PC-3 (cell line): ENCODE measurements at places on chromosomes 2 and 18. TPM values are rescaled to one million over a fixed set of nuclear protein-coding genes. Genes with fewer than 3 reads are reported as not detected.

- no peaks in the 10 kb centered on the region for H3K27me3 ChIP-seq
- H3K4me1 ChIP-seq: no peaks in the 10 kb centered on the region
- peaks cover 21% of the 10 kb centered on the region; the same call in 1 of the 2 replicates for H3K36me3 ChIP-seq
- H3K27ac ChIP-seq: no peak overlapping the region
These were observed 21.0 kb upstream of the SANBR start for GRCh38 chr2:61044636-61045035.

- H3K27me3 ChIP-seq: no peaks in the 10 kb centered on the region
- H3K4me3 ChIP-seq: no peak overlapping the region
- DNase-seq: no peak
- no peak overlapping the region for H3K27ac ChIP-seq
- 0 out of 2 replicates have a peak, but pooled peaks cover 6% of the 10 kb centered on the region for H3K4me1 ChIP-seq
These were observed 210.6 kb upstream of the EPAS1 start for GRCh38 chr2:46086578-46087070.

GRCh38 chr2:7956126-7956689, 725.6 kb upstream of the ID2 start:
- no peak overlapping the region for H3K27ac ChIP-seq
- no peaks in the 10 kb centered on the region for H3K36me3 ChIP-seq
- DNase-seq: no peak
- peaks cover 4% of the 10 kb centered on the region for H3K4me1 ChIP-seq
- no peak overlapping the region for H3K4me3 ChIP-seq

The LIMS2 gene
- total RNA-seq: 4.6 and 5.0 TPM in 2 replicates

DNA sequence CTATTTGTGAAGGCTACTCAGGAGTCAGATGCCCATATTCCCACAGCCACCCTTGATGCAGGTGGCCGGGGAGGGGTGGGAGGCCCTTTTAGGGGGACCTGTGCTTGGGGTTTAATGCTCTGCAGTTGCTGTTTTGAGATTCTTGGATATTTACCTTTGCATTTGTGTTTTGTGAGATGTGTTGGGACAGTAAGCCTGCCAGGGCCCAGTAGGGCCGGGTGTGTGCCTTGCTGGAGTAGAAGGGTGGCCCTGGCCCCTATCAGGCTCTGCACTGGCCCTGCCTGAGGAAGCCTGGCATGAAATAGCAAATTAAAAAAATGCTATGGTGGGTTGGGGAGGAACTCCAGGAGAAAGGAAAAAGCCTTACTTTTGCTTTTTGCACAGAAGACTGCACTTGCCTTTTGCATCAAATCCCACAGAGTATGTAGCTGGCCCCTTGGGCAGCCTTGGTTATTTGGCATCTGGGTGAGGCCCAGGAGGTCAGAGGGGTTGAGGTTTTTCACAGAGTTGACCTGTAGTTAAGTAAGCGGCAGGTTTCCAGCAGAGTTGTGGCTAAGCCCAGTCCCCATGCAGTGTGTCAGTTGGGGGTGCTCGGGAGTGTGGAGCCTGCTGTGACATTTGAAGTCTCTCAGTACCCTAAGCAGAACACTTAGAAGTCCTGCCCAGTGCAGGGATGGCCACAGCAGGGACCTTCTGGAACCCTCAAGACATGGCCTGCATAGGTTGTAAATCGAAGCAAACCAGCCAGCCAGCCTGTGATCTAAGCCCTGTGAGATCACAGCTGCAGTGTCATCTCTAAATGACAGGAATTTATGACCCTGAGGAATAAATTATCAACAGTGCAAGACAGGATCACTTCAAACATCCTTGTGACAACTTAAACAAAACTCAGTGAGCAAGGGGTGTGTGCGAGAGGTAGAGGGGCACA, 68.8 kb downstream of the SH3RF3 start:
- no peaks in the 10 kb centered on the region for H3K4me1 ChIP-seq
- H3K27me3 ChIP-seq: no peaks in the 10 kb centered on the region
- H3K36me3 ChIP-seq: no peaks in the 10 kb centered on the region

The KIAA2012 gene
- total RNA-seq: not detected in 2 replicates

DNA sequence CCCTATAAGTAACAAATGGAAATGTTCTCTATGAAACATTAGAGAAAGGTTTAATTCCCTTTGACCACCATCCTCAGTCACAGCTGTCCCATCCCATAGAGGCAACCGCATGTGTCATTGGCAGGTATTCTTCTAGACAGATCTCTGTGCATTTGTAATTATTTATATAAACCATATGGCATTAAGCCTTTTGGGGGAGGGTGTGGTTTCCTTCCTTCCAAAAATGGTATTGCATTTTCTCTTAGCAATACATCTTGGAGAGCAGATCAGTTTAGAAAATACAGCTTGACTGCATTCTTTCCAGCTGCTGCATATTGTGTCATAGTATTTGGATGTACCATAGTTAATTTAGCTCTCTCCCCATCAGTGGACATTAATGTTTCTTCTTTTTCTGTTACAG, 57.7 kb downstream of the LCLAT1 start:
- H3K4me1 ChIP-seq: no peaks in the 10 kb centered on the region
- no peak overlapping the region for H3K27ac ChIP-seq
- no peaks in the 10 kb centered on the region for H3K27me3 ChIP-seq

The SERPINB10 gene
- 0.69 TPM in 1 of 2 replicates, not detected in the other for total RNA-seq

- H3K4me1 ChIP-seq: no peaks in the 10 kb centered on the region
- no peaks in the 10 kb centered on the region for H3K27me3 ChIP-seq
- no peak for DNase-seq
- no peaks in the 10 kb centered on the region for H3K36me3 ChIP-seq
- no peak overlapping the region for H3K27ac ChIP-seq
These were observed 47.1 kb downstream of the CENPO start for GRCh38 chr2:24840164-24840869.

The RGPD5 gene
- total RNA-seq: 18.5 and 26.0 TPM in 2 replicates

The DSEL gene
- total RNA-seq: 17.2 and 19.0 TPM in 2 replicates

DNA sequence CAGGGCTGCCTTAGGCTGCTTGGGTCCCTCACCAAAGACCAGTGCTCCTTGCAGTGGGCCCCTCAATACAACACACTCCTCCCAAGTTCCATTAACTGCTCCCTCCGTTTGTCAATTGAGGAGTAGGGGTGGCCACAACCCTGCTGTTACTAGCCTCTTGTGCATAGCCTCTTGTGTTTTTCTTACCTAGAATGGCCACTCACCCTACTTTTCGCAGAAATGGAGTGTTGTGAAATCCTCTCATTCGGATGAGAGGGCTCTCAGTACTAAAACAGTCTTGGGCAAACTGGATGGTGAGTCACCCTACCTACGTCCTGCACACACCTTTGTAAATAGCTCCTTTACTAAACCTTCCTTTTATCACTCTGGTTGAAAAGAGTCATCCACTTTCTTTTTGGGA, 253.9 kb downstream of the OSR1 start:
- no peaks in the 10 kb centered on the region for H3K36me3 ChIP-seq
- DNase-seq: peak; percentile 92
- peak overlapping the region; percentile 79 for H3K27ac ChIP-seq
- H3K4me3 ChIP-seq: peak overlapping the region; percentile 34; the same call in 1 of the 2 replicates
- H3K27me3 ChIP-seq: no peaks in the 10 kb centered on the region

GRCh38 chr2:138336146-138336545, 165.4 kb upstream of the SPOPL start:
- H3K27ac ChIP-seq: no peak overlapping the region
- no peaks in the 10 kb centered on the region for H3K27me3 ChIP-seq
- H3K36me3 ChIP-seq: no peaks in the 10 kb centered on the region
- H3K4me3 ChIP-seq: no peak overlapping the region

- DNase-seq: no peak
- H3K36me3 ChIP-seq: no peaks in the 10 kb centered on the region
- no peak overlapping the region for H3K4me3 ChIP-seq
- no peaks in the 10 kb centered on the region for H3K27me3 ChIP-seq
These were observed 397.6 kb downstream of the FBXO15 start for GRCh38 chr18:73750052-73750451.

The CNDP2 gene
- 50.0 and 57.6 TPM in 2 replicates for total RNA-seq

The GPBAR1 gene
- total RNA-seq: 0.18 TPM in 1 of 2 replicates, not detected in the other

DNA sequence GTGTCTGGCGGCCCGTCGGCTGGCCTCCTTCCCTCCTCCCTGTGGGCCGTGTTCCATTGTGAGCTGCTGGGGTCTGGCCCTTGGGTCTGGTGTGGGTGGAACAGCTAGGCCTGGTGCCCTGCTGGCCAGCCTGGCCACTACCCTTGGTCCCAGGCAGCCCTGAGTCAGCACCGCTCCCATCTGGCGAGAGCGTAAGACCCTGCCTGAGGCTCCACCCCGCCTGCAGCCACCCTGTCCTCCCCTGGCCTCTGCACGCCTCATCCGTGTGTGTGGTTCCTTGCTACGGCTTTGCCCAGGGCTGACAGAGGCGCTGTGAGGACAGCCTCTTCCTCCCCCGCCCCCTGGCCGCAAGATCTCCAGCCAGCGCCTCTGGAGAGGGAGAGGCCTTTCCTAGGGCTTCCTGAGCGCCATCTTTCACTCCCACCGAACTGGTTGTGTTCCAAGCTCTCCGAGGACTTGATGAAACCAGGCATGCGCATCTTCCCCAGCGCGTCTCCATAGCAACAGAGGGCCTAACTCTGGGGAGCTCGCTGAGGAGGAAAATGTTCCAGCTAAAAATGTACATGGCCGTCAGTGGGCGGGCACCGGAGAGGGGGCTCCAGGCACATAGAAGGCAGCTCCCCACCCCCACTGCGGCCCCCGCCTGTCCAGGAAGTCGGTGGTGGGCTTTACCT, 83.0 kb downstream of the STPG4 start:
- H3K27ac ChIP-seq: peak overlapping the region; percentile 56
- peaks cover 54% of the 10 kb centered on the region for H3K4me1 ChIP-seq
- H3K36me3 ChIP-seq: no peaks in the 10 kb centered on the region
- no peak for DNase-seq
- no peak overlapping the region for H3K4me3 ChIP-seq

GRCh38 chr2:9095226-9095625, 91.7 kb upstream of the MBOAT2 start:
- no peak overlapping the region for H3K27ac ChIP-seq
- no peak overlapping the region for H3K4me3 ChIP-seq
- no peak for DNase-seq
- peaks cover 28% of the 10 kb centered on the region for H3K4me1 ChIP-seq

The C2orf78 gene
- total RNA-seq: not detected in 2 replicates

DNA sequence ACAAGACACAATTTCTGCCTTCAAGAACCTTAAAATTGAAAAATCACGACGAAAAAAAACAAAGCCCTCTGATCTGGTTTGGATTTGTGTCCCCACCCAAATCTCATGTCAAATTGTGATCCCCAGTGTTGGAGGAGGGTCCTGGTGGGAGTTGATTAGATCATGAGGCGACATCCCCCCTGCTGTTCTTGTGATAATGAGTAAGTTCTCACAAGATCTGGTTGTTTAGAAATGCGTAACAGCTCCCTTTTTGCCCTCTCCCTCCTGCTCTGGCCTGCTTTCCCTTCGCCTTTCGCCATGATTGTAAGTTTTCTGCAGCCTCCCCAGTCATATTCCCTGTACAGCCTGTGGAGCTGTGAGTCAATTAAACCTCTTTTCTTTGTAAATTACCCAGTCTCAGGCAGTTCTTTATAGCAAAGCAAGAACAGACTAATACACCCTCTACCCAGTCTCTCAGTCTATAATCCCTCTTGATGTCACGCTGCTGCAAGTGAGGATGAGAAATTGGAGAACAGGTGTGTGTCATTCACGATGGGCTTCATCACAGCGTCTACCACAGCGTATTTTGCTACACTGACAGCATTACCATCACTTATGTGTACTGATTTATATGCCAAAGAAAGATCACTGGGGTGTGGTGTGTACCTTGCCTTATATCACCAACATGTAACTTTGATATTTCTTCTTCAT, 330.7 kb downstream of the MTX2 start:
- H3K27ac ChIP-seq: no peak overlapping the region
- no peak overlapping the region for H3K4me3 ChIP-seq
- no peaks in the 10 kb centered on the region for H3K27me3 ChIP-seq
- DNase-seq: no peak
- no peaks in the 10 kb centered on the region for H3K36me3 ChIP-seq

GRCh38 chr2:88684519-88684918, 7.0 kb upstream of the RPIA start:
- no peak overlapping the region for H3K27ac ChIP-seq
- no peak overlapping the region for H3K4me3 ChIP-seq
- no peaks in the 10 kb centered on the region for H3K4me1 ChIP-seq
- no peak for DNase-seq
- no peaks in the 10 kb centered on the region for H3K27me3 ChIP-seq

DNA sequence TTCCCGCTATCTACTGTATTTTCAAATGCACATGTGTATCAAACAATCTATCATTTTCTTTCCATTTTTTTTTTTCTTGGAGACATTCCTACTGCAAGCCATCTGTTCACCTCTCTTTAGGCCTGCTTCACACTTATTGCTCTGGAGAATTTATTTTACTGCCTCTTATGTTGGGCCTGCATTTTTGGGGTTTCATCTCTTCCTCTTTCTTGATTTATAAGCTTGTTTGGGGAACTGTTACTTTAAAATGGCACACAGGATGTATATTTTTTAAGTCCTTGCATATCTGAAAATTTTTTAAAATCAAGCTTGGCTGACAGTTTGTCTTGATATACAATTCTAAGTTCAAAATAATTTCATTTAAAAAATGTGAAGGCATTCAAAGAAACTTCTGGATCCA, 3.5 kb upstream of the RAB27B start:
- peaks cover 52% of the 10 kb centered on the region for H3K4me1 ChIP-seq
- H3K27me3 ChIP-seq: no peaks in the 10 kb centered on the region
- H3K27ac ChIP-seq: no peak overlapping the region
- H3K4me3 ChIP-seq: no peak overlapping the region
- H3K36me3 ChIP-seq: no peaks in the 10 kb centered on the region

DNA sequence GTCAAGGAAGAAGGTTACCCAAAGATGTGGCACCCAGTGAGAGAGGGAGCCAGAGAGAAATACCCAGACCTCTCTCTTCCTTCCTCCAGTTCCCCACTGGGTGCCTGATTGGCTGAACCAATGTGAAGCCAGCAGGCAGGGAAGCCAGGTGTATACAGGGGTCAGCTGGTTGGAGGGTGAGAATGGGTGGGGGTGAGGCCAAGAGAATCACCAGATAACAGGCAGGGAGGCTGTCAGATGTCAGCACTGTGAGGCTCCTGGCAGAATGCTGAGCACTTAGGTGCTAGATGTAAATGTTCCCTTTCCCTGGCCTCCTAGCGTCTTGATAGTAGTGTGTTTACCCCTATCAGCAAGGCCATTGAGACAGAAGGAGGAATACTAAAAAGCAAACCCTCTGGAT, 104.0 kb upstream of the MGAT5 start:
- H3K4me1 ChIP-seq: no peaks in the 10 kb centered on the region
- H3K36me3 ChIP-seq: no peaks in the 10 kb centered on the region

DNA sequence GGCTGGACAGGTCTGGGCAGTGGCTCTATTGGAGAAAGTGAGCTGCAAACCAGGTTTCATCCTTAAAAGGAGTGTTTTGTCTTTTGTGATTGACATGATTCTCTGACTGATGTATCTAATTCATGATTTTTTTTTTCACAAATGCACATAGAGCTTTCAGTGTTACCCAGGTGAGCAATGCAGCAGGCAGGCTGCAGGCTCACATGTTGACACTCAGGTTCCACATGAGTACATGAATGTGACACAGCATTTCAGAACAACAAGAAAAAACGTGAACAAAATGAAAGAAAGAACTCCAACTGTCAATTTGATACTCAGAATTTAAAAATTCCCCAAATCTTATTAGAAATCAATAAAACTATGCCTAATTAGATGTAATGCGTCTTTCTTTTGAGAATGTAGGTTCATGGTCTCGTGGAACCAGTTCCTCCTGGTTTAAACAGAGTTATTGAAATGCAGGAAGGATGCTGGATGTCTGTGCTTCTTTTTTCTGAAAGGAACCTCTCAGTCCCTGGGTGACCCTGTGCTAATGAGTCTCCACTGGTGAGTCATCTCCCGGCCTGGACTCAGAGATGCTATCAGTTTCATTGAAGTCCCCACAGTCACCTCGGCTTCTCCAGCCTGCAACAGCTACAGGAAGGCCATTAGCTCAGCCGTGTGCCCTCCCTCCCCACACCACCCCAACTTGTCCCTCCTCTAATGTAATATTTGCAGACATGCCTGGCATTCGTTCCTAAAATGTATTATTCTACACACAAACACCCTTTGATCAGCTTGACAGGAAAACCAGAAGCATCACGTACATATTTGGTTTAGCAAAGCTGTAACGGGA, 430.4 kb downstream of the LPIN1 start:
- H3K4me3 ChIP-seq: no peak overlapping the region
- DNase-seq: peak; percentile 88
- peak overlapping the region; percentile 22 for H3K27ac ChIP-seq
- H3K27me3 ChIP-seq: no peaks in the 10 kb centered on the region
